Stimulated activated CD8-positive, alpha-beta memory T cell treated with anti-CD3 and anti-CD28 coated beads, Interleukin-4, amount 100 ng/mL, for 4 hours (primary cell): ENCODE measurements at places on chromosomes 5 and 9.

DNA sequence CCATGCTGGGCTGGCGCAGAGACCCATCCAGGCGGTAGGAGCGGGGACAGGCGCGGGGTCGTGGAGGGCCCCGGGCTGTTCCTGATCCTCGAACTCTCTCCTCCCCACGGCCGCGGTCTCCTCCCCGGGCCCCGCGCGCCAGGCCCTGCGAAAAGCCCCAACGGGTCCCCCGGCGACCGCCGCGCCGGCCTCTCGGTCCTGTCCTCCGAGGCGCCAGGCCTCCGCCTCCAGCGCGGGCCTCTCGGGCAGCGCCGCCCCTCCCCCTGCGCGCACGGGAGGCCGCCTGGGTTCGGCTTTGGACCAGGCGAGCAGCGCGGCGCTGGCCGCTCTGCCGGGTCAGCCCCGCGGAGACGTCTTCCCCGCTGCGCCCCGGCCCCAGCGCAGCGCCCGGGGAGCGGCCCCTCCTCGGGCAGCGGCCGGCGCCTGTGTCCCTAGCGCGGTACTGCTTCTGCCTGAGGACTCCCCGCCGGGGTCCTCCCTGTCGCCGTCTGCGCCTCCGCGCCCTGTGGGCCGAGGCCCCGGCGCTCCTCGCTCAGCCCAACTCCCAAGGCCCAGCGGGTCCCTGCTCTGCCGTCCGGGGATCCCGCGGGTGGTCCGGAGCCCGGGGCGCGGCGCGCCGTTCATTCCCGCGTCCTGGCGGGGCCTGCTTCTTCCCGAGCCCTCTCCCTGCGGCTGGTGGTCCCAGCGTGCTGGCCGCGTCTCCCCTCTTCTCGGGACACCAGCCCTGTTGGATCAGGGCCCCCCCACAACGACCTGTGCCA lies 13.4 kb downstream of the COL23A1 start:
- DNase-seq, result no peak

- DNase-seq, result no peak
These were observed 112.7 kb upstream of the CLINT1 start for GRCh38 chr5:157971571-157972216.

DNA sequence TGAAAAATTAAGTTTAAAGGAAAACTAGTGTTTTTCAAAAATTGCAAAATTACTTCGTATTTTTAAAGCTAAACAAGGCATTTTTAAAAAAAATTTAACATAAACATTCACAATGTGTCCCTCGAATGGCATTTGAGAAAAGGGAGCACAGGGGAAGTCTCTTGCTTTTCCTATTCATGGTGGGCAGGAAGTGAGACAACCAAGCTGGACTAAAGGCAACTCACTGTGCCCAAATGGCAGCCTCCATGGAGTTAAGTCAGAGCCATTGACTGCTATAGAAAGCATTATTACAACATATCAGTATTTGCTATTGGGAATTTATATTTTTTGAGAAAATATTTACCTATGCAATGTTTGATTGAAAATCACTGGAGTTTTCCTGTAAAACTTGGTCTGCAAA lies 8.3 kb downstream of the HNRNPH1 start:
- no peak for DNase-seq

- DNase-seq, result no peak
These were observed 22.8 kb upstream of the NDST1 start for GRCh38 chr5:150484964-150485692.

- DNase-seq, result no peak
These were observed 616.4 kb upstream of the NUDT12 start for GRCh38 chr5:104178829-104179456.

GRCh38 chr5:112671687-112672086 lies 66.0 kb upstream of the APC start:
- no peak for DNase-seq

- no peak for DNase-seq
These were observed 204.6 kb downstream of the PCSK1 start for GRCh38 chr5:96228408-96228807.

- DNase-seq, result no peak
These were observed 806 bp upstream of the CDC42SE2 start for GRCh38 chr5:131262953-131263541.

GRCh38 chr9:93089481-93089991 lies 6.5 kb upstream of the CARD19 start:
- DNase-seq, result no peak

DNA sequence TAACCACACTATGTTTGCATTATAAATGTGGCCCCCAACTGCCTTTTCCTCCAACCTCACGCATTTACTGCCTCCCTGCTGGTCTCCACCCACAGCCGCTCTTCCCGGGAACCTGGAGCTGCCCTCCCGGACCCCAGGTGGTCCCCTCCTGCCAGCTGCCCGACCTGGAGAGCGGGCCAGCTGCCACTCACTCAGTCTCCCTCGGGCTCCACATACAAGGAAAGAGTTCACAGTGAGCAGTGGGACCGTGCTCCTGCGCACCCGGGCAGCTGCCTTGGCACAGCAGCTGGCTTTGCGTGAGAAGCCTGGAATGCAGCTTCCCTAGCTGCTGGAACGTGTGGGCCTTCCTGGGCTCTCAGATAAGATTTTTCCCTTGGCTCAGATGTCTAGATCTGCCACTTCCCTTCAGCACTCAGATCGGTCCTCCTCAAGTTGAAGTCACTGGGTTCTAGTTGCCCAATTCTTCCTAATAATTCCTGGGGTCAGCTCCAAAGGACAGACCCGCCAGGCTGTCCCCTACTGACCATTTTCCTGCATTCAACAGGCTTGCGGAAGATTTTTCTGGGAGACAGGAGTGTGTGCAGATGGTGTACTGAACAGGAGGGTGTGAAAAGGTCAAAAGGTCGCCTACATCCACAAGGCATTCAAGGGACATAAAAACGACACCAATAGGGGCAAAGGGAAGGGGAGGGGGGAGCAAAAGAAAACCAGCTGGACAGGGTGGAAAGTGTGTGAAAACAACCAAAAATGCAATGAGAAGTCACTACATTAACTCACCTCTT lies 69.1 kb downstream of the MYO10 start:
- no peak for DNase-seq

GRCh38 chr9:120950421-120951388 lies 24.1 kb upstream of the TRAF1 start:
- no peak for DNase-seq

GRCh38 chr5:158502686-158503085 lies 597.0 kb downstream of the EBF1 start:
- DNase-seq, result no peak

GRCh38 chr5:176447591-176447977 lies 601 bp upstream of the FAF2 start:
- no peak for DNase-seq

- DNase-seq, result no peak
These were observed 24.0 kb upstream of the SLC9A3 start for GRCh38 chr5:548256-548655.

DNA sequence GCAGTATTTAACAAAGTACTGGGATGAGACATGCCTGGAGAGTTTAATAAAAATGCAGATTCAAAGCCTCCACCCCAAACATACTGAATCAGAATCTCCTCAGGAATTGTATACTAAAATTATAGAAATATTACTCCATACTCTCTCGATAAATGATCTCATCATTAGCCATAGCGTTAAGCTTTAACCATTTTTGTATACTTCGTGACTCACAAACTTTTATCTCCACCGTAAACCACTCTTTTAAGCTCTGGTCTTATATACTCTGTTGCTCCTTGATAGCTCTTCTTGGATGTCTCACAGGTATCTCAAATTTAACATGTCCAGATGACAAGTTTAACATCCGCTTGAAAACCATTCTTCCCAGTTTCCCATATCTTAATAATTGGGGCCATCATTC lies 327.8 kb downstream of the ADGRV1 start:
- DNase-seq, result no peak

DNA sequence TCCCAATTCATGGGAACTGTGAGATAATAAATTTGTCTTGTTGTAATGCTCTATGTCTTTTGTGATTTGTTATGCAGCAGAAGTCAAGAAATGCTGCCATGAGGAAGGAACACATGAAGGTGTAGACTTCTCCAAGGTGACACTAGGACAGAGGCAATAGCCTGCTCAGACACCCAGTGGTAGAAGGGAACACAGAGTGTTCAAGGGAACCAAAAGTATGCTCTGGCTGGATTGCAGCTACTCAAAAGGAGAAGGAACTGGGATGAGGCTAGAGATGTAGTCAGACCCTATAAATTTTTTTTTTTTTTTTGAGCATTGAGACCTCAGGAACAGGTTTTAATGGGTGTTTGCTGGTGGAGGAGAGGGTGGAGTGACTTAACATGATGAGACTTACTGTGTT lies 232.5 kb downstream of the PARP8 start:
- DNase-seq, result no peak

DNA sequence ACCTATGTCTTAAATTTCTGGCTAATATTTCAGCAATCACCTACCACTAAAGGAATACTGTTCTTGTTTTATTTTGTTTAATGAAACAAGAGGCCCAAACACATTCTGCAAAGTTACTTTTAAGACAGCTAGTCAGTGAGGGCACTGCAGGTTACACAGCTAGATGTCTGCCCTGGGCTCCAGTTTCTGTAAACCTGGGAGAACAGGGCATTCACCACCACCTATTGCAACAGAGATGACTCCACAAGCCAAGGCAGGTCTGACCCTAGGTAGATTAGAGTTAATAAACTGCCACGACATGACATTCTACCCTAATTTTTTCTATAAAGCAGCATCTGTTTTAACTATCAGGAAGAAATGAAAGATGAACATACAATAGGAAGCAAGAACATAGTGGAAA lies 90.8 kb downstream of the SLF1 start:
- DNase-seq, result no peak

GRCh38 chr5:158881091-158881880 lies 218.4 kb downstream of the EBF1 start:
- no peak for DNase-seq

- DNase-seq, result no peak
These were observed 206.2 kb downstream of the MEF2C start for GRCh38 chr5:88676637-88677375.

DNA sequence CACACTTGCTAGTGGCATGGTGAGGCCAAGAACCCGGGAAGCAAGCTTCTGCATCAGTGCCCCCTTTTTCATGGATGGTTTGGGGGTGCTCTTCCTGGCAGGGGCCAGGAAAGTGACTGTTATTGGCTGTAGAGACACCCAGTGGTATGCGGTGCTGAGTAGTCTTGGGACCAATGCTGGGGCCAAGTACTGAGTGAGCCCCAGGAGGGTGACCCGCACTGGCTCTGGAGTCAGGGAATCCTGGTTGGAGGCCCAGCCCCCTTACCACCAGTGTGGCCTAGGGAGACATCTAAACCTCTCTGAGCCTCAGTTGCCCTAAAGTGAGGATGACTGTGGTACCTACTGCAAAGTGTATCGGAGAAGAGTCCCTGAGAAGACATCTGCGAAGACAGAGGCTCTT lies 41.2 kb upstream of the SYNPO start:
- no peak for DNase-seq

GRCh38 chr5:158979290-158979689 lies 120.4 kb downstream of the EBF1 start:
- DNase-seq, result no peak

- no peak for DNase-seq
These were observed 12.8 kb upstream of the CAMK4 start for GRCh38 chr5:111211341-111211740.

GRCh38 chr5:154329062-154329461 lies 116.7 kb upstream of the SAP30L start:
- DNase-seq, result no peak

DNA sequence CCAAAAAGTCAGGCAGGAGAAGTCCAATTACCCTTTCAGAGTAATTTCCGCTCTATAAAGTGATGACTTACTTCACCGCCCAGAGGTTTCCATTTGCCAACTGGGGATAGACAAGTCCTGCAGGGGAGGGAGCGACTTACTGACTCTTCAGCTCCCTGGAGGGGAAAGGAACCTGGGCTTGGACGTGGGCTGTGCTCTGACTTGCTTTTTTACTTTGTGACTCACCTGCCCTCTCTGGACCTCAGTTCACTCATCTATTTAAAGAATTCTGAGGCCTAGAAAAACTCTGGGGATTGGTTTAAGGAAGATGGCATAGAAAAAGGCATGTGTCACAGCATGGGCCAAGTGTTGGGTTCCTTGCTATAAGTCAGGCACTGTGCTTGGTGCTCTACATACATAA lies 180.4 kb upstream of the TRIM32 start:
- no peak for DNase-seq

DNA sequence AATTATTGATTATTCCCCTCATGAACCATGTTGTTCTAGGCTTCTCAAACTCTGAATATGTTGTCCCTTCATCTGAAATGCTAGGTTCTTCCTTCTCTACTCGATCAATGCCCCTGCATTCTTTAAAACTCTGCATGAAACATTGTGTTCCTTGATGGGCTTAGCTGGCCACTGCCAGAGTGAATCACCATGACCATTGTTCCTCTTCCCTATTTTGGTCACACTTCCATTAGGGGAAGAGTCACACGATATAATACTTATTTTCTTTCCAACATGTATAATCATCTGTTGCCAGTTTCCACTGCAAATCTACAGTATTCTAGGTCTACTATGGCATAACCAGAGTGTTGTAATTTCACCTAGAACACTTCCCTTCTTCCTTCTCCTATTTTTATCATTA lies 247.9 kb downstream of the TRPM3 start:
- no peak for DNase-seq

GRCh38 chr5:113202287-113202686 lies 225.7 kb downstream of the DCP2 start:
- DNase-seq, result no peak

DNA sequence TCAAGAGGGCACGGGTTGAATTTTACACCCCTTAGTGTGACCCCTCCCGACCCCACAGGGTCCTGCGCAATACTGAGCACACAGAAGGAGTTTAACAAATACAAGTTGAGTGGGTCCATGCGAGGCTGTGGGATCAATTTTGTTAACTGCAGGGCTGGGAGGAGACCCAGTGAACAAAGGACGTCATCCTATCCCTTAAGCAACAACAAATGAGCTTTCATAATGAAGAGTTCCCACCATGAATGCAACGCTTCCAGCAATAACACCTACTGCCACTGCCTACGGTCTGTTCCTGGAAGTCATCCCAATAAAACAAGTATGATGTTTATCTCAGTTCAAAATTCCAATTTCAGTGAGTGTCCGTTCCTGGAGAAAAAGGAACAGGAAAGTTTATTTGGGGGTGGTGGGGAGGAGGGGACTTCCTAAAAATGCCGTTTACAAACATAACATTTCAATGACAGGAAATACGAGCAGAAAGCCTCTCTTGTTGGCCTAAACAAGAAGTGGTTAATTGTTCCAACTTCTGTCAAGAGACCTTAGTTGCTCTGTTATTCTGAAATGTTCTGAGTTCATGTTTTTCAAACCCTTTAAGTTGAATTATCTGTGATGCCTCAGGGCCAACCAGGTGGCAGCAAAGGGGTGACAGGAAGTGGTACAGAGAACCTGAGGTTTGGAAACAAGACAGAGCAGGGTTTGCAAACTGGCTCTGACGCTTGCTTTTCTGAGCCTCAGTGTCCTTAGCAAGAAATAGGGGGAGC lies 65.8 kb upstream of the PLPP6 start:
- no peak for DNase-seq

DNA sequence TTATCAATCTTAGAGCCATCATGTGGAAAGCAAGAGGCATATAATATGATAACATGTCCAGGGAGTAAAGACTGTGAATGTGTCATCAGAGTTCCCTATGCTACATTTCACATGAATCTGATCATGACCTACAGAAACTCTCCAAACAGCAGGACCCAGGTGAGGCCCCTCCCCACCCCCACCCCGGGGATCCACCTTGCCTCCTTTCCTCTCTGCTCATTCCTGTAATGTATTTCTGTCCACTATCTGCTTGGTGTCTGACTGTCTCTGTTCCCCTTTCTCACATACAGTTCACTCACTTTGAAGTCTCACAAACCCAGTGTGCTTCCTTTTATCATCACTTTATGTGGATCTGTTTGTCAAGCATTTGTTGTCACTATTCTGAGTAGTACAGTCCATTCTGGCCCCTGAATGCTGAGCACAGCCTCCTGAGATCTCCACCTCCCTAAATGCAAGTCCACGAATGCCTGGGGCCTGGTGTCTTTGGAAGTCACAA lies 76.4 kb upstream of the SMARCA2 start:
- DNase-seq, result no peak
